ENCODE measurements at places on chromosomes 11 and 22.

- no peak for DNase-seq
Observed at GRCh38 chr11:8365216-8365941, 101.7 kb upstream of the LMO1 start.

- no peak for DNase-seq
Observed at GRCh38 chr22:30882184-30882717, 86.3 kb downstream of the MORC2 start.

- DNase-seq, result no peak
Observed at GRCh38 chr11:68340784-68341556, 28.6 kb downstream of the LRP5 start.

GRCh38 chr22:32342977-32343376, 14.7 kb upstream of the RFPL3 start:
- DNase-seq, result no peak

DNA sequence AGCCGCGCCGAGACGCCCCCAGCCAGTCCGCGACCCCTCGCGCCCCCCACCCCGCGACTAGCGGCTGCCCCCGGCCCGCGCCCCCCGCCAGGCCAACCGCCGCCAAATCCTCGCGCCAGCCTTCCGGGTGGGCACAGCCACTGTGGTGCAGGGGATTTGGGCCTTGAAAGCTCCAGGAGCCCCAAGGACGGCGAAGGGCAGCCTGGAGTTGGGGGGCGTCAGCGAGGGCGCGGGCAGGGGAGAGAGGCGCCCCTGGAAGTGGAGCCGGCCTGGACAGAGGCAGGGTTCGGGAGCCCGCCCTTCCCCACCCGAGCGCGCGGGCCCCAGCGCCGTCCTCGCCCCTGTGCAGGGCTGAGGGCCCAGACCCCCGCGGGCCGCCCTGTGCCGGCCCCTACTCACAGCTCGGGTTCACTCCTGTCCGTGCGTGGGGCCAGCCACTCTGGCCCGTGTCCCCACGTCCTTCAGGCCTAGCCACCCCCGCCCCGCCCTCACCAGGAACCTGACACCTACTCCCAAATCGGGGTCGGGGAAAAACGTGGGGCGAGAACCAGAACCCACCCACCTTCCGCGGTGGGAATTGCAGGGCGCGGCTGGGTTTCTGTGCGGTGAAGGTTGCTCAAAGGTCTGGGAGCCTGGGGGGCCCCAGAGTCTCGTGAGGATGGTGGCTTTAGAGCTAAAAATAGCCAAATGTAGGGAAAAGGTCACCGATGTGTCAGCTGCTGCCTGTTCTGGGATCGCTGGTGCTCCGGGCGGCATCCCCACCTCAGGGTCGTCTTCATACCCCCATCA, at the start of gene CPT1B:
CPT1B (minus strand) TSS at position 441 of the 789 bp plus-strand sequence. CDS start 512 bp downstream, outside the sequence.
- no peak for DNase-seq

GRCh38 chr11:125111001-125111342, 454 bp downstream of the TMEM218 start:
- DNase-seq, result no peak

GRCh38 chr11:28615542-28615941, 507.4 kb downstream of the METTL15 start:
- DNase-seq, result no peak

Measured in keratinocyte (primary cell).